ENCODE measurements at places on chromosomes 3 and 15. TPM values are rescaled to one million over a fixed set of nuclear protein-coding genes. Genes with fewer than 3 reads are reported as not detected.

- no peak for DNase-seq
Measured at GRCh38 chr15:32843219-32843815, 125.5 kb downstream of the GREM1 start.

Gene TM4SF18
- 0.36 TPM for total RNA-seq

- no peak for DNase-seq
Measured at GRCh38 chr3:107675233-107675900, 152.6 kb downstream of the BBX start.

Gene FAN1
- 25.1 TPM for total RNA-seq

DNA sequence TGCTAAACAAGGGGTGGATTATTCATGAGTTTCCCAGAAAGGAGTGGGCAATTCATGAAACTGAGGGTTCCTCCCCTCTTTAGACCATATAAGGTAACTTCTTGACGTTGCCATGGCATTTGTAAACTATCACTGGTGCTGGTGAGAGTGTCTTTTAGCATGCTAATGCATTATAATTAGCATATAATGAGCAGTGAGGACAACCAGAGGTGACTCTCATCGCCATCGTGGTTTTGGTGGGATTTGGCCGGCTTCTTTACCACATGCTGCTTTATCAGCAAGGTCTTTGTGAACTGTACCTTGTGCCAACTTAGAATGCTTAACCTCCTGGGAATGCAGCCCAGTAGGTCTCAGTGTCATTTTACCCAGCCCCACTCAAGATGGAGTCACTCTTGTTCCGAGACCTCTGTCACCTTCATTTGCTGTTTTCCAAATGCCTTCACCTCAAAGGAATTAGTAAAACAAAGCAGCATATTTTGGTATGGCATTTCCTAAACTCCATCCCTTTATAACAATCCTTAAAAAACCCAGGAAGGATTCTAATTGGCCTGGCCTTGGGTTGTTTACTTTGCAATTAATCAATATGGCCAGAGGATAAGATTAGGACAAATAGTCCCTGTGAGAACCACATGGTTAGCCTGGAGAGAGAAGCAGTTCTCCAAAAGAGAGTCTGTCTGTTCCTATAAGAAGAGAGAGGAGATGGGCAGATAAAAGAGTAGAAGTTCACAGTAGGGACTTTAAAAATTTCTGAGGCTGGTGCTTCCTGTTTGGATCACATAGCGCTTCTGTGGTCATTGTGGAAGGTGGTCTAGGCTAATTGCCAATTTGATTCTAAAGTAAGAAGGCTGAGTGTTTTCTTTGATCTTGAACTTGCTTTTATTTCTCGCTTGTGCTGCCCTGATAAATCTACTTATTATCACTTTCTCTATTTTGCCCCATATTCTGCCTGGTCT, 155.2 kb upstream of the EOMES start:
- no peak for DNase-seq

DNA sequence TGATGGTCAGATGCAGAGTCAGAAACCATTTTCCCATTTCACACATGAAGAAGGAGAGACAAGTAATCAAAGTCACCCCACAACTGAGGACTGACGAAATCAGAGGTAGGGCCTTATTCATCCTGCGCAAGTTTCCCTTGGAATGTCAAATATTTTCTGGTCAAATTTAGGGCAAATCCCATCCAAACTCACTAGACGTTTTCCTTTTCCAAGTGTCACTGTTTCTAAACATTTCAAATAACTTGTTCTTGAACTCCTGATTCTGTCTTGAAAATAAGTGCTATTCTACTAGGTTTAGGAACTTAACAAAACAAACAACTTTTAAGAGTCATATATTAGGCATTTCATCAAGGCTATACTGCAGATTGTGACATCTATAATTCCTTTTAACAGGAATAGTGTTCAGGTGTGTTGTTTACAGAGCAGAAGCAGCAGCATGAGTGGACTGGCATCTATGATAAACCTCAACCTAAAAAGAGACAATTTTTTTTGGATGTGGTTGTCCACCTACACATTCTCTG, 40.7 kb downstream of the SUMF1 start:
- no peak for DNase-seq

- no peak for DNase-seq
Measured at GRCh38 chr3:135731546-135731945, 234.0 kb upstream of the PPP2R3A start.

Gene MAPKBP1
- 28.9 TPM for total RNA-seq

Gene SCAMP5
- total RNA-seq, result 58.0 TPM

DNA sequence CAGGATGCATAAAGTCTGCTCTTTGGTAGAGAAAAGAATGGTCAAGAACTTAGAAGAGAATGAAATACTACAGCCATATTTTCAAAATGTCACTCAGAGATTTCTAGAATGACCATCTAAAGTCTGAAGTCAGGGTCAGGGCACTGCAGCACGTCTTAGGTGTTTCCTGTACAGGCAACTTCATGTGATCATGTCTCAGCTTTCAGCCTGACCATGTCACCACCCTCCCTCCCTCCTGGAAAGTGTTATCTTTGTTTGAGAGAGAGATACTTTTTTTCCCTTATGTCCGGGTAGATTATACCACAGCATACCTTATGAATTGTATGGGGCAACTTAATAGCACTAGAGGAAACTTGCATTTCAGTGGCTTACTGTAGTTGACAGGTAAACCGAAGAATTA, 558.0 kb upstream of the TGFBR2 start:
- DNase-seq, result no peak

DNA sequence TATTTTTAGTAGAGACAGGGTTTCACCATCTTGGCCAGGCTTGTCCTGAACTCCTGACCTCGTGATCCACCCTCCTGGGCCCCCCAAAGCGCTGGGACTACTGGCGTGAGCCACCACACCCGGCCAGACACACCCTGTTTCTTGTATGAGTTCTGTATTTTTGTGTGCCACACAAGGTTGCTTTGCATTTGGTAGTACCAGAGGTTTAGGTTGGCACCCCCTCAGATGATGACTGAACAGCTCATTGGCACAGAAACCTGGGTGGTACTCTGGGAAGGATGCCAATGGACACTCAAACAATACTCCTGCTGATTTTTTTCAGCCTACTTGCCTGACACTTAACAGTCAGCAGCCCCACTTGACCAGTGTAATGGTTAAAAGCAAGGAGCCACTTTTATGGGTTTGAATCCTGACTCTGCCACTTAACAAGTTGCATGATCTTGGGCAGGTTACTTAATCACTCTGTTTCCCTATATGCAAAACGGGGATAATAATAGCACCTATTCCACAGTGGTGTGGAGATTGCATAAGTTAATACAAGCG, 39.2 kb upstream of the BCL2A1 start:
- DNase-seq, result no peak

DNA sequence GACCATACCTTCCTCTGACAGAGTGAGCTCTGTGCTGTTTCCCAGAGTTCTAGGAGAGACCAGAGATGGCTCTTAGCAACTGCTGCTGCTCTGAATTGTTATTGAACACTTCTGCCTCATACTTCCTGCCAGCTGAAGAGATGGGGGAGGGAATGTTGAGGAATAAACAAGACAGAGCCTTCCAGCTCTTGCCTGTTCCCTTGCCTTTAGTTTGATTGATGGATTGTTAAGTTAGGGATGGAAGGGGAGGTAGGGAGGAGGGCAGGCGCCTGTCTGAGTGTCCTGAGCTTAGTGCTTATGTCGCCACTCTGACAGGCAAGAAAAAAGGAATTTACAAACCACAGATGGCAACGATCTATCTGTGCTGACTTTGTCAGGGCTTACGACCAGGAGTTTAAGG, 42.8 kb downstream of the ZNF609 start:
- DNase-seq, result no peak

DNA sequence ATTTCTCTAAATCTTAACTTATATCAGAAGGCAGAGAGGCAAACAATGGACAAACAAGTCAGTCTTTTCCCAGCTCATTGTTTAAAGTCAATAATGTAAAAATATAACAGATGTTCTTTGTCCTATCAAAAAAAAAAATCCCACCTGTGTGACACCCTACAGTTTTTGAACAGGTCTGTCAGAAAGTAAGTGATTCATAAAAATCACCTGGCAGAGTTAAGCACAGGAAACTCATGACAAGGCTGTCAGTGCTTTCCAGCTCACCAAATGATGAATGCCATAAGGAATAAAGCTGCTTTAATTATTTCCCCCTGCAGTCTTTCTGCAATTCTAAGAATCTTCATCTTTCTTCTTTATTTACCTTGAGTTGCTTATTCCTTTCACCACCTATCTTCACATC, 30.3 kb downstream of the ROBO1 start:
- no peak for DNase-seq

Gene MYL3
- total RNA-seq, result 0.33 TPM

Measured in progenitor cell of endocrine pancreas (in vitro differentiated cells).